ENCODE measurements at places on chromosomes 11 and 22. TPM values are rescaled to one million over a fixed set of nuclear protein-coding genes. Genes with fewer than 3 reads are reported as not detected.

MAPK8IP2 gene
- polyA plus RNA-seq, result 0.25 TPM

DNA sequence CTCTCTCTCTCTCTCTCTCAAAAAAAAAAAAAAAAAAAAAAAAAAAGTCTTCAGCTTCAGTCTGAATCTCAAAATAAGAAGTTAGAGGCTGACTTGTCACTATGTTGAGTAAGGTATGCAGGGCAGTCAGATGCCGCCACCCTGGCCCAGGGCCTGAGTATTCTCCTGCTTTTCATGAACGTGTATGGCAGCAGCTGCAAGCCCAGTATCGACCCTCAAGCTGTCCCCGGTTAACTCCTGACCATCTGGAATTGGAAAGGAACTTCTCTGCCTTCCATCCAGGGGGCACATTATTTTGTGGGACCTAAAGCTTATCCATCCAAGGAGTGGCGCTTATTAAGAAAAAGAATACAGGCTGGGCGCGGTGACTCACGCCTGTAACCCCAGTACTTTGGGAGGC is 11.4 kb downstream of the MRGPRD start:
- no peak for DNase-seq

- DNase-seq, result peak; percentile 37
Observed at GRCh38 chr11:66607126-66607834, 9.2 kb upstream of the RBM14 start.

GRCh38 chr22:36226189-36226588 is 13.1 kb downstream of the APOL2 start:
- DNase-seq, result no peak

DNA sequence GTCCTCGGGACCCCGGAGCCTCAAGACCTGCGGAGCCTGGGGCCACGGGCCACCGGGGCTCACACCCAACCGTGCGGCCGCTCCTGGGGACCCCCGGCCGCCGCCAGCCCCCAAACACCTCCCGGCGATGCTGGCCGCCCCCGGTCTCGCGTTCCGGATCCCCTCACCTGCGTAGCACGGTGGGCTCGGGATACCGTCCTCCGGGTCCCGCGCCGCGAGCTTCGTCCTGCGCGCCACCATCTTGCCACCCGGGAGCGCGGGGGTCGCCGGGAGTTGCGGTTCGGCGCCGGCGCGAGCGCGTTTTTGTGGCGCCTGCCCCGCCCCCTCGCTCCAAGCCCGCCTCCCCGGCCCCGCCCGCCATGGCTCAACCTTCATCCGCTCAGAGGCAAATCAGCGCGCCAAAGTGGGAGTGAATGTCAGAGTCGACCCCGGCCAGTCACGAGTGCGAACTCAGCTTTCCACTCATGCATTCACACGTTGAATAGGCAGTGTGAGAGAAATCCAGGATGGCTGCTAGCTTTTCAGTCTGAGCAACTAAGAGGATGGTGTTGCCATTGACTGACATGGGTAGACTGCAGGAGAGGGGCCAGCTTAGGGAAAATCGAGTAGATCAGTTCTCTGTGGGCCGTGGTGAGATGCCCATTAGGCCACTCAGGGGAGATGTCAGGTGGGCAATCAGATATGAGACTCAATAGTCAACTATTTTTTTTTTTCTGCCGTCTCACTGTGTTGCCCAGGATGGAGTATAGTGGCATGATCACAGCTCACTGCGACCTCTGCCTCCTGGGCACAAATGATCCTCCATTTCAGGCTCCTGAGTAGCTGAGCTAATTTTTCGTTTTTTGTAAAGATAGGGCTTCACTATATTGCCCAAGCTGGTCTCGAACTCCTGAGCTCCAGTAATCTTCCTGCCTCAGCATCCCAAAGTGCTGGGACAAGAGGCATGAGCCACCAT is 28.3 kb downstream of the SERHL2 start:
- peak; percentile 58 for DNase-seq

DNA sequence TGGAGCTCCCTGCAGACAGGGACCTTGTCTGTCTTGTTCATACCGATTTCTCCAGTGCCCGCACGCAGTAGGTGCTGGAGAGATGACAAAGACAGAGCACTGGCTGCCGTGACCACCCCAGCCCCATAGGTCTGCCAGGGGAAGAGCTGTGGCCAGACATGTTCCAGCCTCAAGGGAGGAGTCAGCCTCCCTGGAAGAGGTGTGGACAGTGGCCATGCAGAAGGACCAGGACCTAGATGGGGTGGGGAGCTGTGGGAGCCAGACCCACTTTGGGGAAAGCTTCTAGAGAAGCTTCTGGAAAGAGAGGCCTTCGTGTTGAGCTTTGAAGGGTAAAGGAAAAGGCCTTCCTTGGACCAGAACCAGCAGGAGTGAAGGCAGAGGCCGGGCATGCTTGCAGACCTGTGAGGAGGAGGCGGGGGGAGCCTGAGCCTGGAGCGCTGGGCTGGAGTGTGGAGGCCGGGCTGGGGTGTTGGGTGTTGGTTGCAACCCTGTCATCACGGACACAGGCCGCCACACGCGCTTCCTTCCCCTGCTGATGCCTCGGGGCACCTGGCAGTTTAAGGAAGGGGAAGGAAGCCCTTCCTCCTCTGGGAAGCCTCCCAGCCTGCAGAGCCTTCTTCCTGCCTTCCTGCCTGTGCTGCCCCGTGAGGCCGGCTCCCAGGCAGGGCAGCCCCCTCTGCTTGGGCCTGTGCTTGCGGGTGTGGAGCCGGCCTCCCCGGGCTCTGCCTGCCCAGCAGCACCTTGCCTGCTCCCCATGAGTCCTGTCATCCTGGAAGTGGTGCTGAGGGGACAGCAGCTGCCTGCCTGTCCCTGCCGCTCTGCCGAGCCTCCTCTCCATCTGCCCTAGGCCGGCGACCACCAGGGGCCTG is 12.3 kb downstream of the RELT start:
- peak; percentile 75 for DNase-seq

- DNase-seq, result no peak
Observed at GRCh38 chr11:121369366-121369765, 76.8 kb downstream of the SC5D start.

- no peak for DNase-seq
Observed at GRCh38 chr11:92455210-92455790, 230.7 kb downstream of the FAT3 start.

RAG1 gene
- 0.69 TPM for polyA plus RNA-seq

GRCh38 chr11:65546217-65546958 is 11.8 kb downstream of the LTBP3 start:
- DNase-seq, result peak; percentile 83

GRCh38 chr22:25763239-25763777 is 21.3 kb downstream of the MYO18B start:
- no peak for DNase-seq

- no peak for DNase-seq
Observed at GRCh38 chr11:89220684-89221339, 43.1 kb downstream of the TYR start.

- DNase-seq, result no peak
Observed at GRCh38 chr11:129237456-129237855, 45.3 kb upstream of the ARHGAP32 start.

DNA sequence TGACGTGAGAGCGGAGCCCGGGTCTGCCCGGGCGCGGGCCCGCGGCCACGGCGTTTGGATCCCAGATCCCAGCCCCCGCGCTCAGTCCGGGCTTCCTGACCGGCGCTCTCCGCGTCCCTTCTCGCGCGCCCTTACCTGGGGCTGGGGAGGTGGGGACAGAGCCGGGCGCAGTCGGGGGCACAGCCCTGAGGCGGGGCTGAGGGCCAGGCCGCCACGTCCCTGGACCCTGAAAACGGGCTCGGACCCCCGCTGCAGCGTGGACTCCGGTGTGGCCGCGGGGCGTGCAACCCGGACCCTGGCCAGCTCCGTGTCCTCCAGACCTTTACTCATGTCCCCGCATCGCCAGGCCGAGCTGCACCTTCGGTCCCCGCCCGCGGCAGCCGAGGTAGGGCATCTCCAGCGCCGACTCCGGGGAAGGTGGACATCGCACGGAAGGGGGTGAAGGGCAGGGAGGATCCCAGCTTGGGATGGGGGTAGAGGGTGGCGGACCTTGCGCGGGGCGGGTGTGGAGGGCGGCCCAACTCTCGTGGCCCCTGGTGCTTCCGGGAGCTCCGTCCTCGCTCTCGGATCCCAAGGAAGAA is 9.9 kb upstream of the AIFM3 start:
- DNase-seq, result no peak

GRCh38 chr11:82675838-82676237 is 57.8 kb downstream of the FAM181B start:
- DNase-seq, result no peak

GRIA4 gene
- not detected for polyA plus RNA-seq

TENM4 gene
- 1.7 TPM for polyA plus RNA-seq

DNA sequence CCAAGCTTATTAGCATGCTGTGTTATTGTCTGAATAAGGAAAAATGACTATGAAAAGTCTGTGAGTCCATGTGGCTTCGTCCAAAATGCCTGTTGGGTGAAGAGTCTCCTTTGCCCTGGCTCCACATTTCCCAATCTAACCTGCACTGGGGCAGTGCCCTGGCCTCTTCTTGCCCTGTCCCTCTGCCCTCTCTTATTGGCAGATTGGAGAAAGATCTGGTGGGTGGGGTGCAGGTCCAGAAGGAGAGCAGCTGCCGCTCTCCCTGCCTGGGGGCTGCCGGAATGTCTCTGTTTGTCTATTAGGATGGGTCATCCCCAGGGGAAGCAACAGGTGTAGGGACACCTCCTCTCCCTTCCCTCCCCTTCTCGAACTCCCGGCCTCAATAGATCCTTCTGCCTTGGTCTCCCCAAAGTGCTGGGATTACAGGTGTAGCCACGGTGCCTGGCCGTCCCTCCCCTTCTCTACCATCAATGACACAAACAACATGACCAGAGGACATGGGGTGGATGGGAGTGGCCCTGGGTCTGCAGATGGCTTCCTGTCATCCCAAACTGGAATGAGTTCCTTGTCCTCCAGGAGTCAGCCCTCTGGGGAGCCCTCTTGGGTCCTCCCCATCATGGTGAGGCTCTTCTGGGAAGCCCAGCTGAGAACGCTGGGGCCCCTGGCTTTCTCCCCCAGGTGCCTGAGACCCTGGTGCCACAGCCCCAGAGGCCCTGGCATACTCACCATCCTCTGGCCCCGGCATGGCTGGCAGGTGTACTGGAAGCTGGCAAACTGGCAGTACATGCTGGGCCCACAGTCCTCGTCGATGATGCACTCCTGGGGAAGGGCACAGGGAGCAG is 40.5 kb downstream of the DKK3 start:
- no peak for DNase-seq

ZNF214 gene
- not detected for polyA plus RNA-seq

DNA sequence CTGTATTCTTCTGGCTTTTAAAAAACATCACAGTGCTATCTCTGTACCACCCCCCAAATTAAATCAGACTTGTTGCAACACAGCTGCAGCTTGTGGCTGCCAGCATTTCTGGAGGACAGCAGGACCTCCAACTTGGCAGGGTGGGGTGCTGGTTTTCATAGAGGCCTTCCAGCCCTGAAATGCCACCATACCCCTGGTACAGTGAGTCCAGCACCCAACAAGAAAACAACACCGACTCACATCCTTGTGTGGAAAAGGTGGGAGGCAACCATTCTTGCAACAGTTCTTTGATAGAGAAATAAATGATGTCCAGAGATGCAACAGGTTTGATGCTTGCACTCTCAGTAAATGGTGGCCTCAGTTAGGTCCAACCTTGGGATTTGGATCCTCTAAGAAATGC is 96.0 kb downstream of the ABTB2 start:
- DNase-seq, result no peak

DNA sequence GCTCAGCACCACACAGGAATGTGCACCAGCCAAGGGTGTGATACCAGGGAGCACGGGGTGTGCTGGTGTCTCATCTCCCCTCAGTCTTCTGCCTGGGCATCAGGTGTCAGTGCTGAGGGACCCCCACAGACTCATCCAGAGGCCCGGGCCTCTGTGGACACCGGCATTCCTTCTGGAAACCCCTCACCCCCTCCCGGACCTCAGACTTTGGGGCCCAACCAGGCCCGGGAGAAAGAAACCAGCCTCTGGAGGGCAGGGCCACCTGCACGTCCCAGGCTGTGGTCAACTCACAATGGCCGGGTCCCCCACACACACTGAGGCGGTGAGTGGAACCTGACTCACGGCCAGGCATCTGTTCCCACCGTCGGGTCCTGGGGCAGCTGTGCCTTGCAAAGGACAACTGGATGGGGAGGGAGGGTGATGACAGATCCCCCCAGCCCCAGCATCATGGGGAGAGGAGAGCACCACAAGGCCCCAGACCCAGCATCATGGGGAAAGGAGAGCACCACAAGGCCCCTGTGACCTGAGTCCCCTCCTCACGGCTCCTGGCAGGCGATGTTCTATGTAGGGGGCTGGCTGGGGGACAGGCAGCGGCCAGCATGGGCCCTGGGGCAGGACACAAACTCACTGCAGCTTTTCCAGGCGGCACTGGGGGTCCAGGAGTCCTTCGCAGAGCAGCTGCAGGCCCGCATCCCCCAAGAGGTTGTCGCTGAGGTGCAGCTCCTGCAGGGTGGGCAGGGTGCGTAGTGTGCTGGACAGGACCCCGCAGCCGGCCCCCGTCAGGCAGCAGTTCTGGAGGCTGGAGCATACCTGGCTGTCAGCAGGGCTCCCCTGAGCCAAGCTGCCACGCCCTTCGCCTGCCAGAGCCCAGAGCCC is 7.6 kb downstream of the RNH1 start:
- DNase-seq, result no peak
